Ovary (tissue), 10 donors: ENCODE measurements at places on chromosomes 6 and 20. TPM values are rescaled to one million over a fixed set of nuclear protein-coding genes. Genes with fewer than 3 reads are reported as not detected.

The TRIM31 gene
- total RNA-seq, result not detected

The LTA gene
- total RNA-seq, result not detected

The FRK gene
- total RNA-seq, result 0.72 TPM

The KIF25 gene
- not detected for total RNA-seq

The ZNF133 gene
- 13.4 TPM for total RNA-seq

The PGM3 gene
- total RNA-seq, result 48.5 TPM

The CFAP206 gene
- 9.5 TPM for total RNA-seq

The CLDN20 gene
- total RNA-seq, result not detected

The UBD gene
- 0.46 TPM for total RNA-seq

- H3K4me1 ChIP-seq, result peaks cover 2% of the 10 kb centered on the region
- H3K27me3 ChIP-seq, result no peaks in the 10 kb centered on the region
These were observed 129.4 kb downstream of the CDH26 start for GRCh38 chr20:60087563-60088105.

GRCh38 chr20:56628873-56629463 is at the start of gene TFAP2C:
TSS of gene TFAP2C (plus strand) at chr20:56629306. CDS start at chr20:56629545, 239 bp downstream.
- DNase-seq, result peak; percentile 23
- no peaks in the 10 kb centered on the region for H3K27me3 ChIP-seq
- H3K4me1 ChIP-seq, result peaks cover 7% of the 10 kb centered on the region
- no peaks in the 10 kb centered on the region for H3K36me3 ChIP-seq

- no peak overlapping the region for H3K27ac ChIP-seq
- H3K4me3 ChIP-seq, result no peak overlapping the region
- no peaks in the 10 kb centered on the region for H3K27me3 ChIP-seq
- H3K36me3 ChIP-seq, result no peaks in the 10 kb centered on the region
These were observed 7.2 kb downstream of the FUCA2 start for GRCh38 chr6:143504369-143504768.

- H3K4me3 ChIP-seq, result no peak overlapping the region
- DNase-seq, result no peak
- peaks cover 5% of the 10 kb centered on the region for H3K4me1 ChIP-seq
- H3K27ac ChIP-seq, result no peak overlapping the region
These were observed 118.0 kb upstream of the ARID1B start for GRCh38 chr6:156658966-156659821.

GRCh38 chr6:87848616-87849015 is 146.6 kb upstream of the AKIRIN2 start:
- H3K36me3 ChIP-seq, result no peaks in the 10 kb centered on the region
- no peaks in the 10 kb centered on the region for H3K4me1 ChIP-seq
- DNase-seq, result no peak
- no peak overlapping the region for H3K4me3 ChIP-seq

- no peak overlapping the region for H3K4me3 ChIP-seq
- no peak overlapping the region for H3K27ac ChIP-seq
- H3K27me3 ChIP-seq, result no peaks in the 10 kb centered on the region
- DNase-seq, result no peak
These were observed 53.5 kb downstream of the KCNQ5 start for GRCh38 chr6:72675396-72675795.

DNA sequence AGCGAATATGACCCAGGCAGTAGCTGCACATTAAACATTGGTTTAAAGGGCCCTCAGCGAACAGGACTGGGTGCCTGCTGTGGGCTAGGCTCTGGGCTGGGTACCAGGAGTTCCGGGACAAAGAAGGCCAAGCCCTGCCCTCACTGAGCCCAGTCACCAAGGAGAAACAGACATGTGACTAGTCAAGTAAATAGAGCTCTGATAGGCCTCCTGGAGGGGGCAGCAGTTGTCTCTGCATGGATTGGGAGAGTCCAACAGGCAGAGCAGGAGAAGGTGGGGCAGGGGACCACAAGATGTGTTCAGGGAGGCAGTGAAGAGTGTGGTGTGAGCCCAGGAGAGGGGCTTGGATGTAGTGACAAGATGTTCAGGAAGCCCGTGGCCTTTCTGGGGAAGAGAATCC is 3.1 kb downstream of the HM13 start:
- no peak for DNase-seq
- H3K36me3 ChIP-seq, result no peaks in the 10 kb centered on the region
- no peak overlapping the region for H3K4me3 ChIP-seq
- H3K27ac ChIP-seq, result no peak overlapping the region
- peaks cover 10% of the 10 kb centered on the region for H3K4me1 ChIP-seq

DNA sequence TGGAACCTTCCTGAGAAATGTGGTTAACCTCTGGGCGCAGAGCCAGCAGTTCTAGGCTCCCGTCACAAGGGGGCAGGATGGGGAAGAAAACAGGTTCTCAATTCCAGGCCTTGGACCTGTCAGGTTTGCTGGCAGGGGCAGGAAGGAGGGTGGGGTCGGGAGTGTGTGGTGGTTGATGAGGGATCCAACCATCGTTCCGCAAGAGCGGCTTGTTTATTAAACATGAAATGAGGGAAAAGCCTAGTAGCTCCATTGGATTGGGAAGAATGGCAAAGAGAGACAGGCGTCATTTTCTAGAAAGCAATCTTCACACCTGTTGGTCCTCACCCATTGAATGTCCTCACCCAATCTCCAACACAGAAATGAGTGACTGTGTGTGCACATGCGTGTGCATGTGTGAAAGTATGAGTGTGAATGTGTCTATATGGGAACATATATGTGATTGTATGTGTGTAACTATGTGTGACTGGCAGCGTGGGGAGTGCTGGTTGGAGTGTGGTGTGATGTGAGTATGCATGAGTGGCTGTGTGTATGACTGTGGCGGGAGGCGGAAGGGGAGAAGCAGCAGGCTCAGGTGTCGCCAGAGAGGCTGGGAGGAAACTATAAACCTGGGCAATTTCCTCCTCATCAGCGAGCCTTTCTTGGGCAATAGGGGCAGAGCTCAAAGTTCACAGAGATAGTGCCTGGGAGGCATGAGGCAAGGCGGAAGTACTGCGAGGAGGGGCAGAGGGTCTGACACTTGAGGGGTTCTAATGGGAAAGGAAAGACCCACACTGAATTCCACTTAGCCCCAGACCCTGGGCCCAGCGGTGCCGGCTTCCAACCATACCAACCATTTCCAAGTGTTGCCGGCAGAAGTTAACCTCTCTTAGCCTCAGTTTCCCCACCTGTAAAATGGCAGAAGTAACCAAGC is 29.6 kb downstream of the SRSF3 start:
- H3K4me1 ChIP-seq, result peaks cover 20% of the 10 kb centered on the region
- H3K4me3 ChIP-seq, result no peak overlapping the region
- DNase-seq, result peak; percentile 91
- H3K27ac ChIP-seq, result peak overlapping the region; percentile 80
- H3K27me3 ChIP-seq, result no peaks in the 10 kb centered on the region

DNA sequence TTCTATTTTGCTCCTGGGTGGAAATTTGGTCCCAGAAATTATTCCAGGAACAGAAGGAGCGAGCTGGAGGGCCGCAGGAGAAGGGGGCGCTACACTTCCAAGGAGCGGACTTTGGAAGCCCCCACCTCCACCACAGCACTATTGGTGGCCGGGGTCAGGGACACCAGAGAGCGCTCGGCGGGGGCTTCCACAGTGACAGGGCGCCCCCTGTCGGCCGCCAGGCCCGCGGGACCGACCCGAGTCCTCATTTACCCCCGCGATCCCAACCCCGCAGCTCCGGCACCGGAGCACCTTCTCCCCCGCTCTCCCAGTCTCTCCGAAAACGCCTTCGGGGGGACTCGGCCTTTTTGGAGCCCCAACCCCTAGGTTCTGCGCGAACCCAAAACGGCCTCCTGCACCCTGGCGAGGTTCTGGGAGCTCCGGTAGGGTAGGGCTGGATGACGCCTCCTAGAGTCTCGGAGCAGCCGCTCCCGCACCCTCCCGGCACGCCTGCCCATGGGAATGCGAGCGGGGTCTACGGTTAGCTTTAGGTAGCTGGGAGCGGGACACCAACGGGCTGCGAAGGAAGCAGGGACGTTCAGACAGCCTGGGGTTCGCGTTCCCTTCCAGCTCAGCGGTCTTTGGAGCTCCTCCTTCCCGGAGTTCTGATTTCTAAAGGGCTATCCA is 2.4 kb upstream of the FOXA2 start:
- H3K36me3 ChIP-seq, result no peaks in the 10 kb centered on the region
- no peak for DNase-seq
- H3K4me1 ChIP-seq, result no peaks in the 10 kb centered on the region
- no peak overlapping the region for H3K27ac ChIP-seq
- no peak overlapping the region for H3K4me3 ChIP-seq

- no peak overlapping the region for H3K4me3 ChIP-seq
- no peak for DNase-seq
- peaks cover 8% of the 10 kb centered on the region for H3K4me1 ChIP-seq
These were observed 99.7 kb downstream of the ZMYND8 start for GRCh38 chr20:47256668-47257236.

DNA sequence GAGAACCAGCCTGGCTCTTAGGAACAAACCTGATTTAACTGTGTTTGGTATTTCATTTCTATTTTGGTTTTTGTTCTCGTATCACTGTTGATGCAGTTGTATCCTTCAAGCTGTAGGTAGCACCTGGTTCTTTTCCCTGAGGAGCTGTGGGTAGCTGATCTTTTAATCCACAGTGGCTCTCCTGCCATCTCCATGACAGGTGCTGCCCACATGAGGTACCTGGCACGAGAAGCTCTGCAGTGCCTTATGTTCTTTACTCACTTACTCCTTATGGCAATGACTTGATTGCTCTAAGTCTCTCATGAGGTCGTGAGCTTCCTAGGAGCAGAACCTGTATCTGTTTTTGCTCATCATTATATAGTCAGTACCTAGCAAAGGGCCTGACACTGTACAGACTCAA is 74.3 kb upstream of the EMILIN3 start:
- H3K4me1 ChIP-seq, result no peaks in the 10 kb centered on the region
- no peak overlapping the region for H3K27ac ChIP-seq
- H3K4me3 ChIP-seq, result no peak overlapping the region
- no peaks in the 10 kb centered on the region for H3K27me3 ChIP-seq
- no peaks in the 10 kb centered on the region for H3K36me3 ChIP-seq

GRCh38 chr20:39264506-39265172 is 302.5 kb downstream of the DHX35 start:
- no peaks in the 10 kb centered on the region for H3K36me3 ChIP-seq
- no peak overlapping the region for H3K4me3 ChIP-seq
- H3K4me1 ChIP-seq, result no peaks in the 10 kb centered on the region
- peak; percentile 49 for DNase-seq

DNA sequence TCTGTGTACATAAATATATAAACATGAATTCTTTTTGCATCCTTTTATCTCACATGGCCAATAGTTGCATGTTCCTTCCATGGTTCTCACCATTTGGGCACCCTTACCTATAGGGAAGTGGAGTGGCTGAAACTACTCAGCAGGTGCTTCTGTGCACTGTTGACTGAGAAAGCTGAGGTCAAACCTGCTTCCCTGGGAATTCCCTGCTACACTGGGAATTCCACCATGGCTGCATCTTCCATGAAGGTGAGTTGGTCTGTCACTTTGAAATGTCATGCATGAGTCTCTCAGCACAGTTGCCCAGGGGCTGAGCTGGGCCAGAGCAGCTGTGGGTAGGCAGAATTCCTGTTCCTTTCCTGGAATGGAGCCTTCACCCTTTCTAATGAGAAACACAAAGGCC is 193.8 kb upstream of the PRSS16 start:
- H3K4me1 ChIP-seq, result no peaks in the 10 kb centered on the region
- no peak overlapping the region for H3K4me3 ChIP-seq
- H3K27me3 ChIP-seq, result no peaks in the 10 kb centered on the region

DNA sequence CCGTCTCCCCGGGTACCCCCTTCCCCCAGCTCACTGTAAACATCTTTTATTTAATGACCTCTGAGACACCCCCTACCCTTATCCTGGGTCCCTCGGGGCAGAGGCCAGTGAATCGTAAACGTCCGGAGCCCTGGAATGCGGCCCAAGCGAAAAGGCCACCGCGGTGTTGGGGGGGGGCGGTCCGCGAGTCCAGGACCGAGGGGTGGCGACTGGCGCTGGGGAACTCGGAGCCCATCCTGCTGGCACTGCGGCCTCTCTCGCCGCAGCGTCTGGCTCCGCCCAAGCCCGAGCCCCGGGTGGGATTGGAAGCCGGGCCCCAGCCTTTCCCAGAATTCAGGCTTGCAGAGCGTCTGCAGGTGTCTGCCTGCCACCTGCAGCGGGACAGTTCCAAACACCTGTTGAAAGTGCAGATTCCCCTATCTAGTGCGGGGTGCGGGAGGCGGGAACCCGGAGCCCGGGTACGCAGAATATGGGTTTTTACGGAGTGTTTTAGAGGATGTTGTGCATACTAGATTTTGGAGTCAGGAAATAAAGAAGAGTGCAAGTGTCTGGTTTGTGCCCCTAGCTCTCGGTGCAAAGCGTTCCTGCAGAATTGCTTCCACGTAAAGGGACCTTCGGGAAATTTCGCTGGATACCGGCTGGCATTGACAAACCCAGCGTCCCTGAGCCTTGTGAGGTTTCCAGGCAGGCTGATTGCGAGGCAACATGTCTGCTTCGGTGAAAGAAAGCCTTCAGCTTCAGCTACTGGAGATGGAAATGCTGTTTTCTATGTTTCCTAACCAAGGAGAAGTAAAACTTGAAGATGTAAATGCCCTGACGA is 800 bp downstream of the RWDD2A start:
- H3K4me3 ChIP-seq, result peak overlapping the region; percentile 97
- H3K36me3 ChIP-seq, result no peaks in the 10 kb centered on the region
- DNase-seq, result peak; percentile 66
- H3K27ac ChIP-seq, result peak overlapping the region; percentile 64

- H3K27me3 ChIP-seq, result no peaks in the 10 kb centered on the region
- H3K27ac ChIP-seq, result no peak overlapping the region
- no peaks in the 10 kb centered on the region for H3K36me3 ChIP-seq
- H3K4me3 ChIP-seq, result no peak overlapping the region
These were observed 184.9 kb upstream of the CST7 start for GRCh38 chr20:24764027-24764793.

DNA sequence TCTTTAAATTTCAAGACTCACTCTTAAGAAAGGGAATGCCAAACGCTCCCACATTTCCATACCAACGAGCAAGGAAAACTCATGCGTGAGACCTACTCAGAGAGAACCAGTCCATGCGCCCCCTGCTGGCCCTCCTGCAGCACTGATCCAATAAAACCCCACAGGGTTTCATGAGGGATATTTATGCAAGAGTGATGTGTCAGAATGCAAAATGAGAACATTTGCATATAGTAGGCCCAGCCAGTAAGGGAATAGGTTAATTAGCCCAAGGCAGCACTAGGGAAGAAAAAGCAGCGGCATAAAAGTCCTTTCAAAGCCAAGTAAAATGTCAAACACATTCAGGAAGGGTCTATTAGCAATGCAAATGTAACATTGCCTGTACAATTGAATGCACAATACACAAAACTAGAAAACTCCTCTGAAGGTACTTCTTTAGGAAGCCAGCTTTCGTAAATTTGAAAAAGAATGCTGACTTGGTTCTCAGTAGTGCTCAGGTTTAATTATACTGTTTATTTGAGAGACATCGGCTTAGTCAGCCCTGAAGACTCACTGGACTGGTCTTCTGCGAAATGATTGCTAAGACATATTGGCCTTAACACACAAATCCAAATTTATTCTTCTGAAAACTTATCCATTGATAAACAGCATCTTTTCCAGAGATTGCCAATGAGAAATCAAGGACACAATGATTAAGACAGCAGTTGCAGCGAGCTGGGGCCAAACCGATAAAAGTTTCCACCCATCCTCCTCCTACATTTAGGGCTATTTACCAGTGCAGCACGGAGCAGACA is 93.2 kb downstream of the GMPR start:
- H3K4me3 ChIP-seq, result no peak overlapping the region
- peaks cover 3% of the 10 kb centered on the region for H3K4me1 ChIP-seq
- DNase-seq, result peak; percentile 74
- H3K27me3 ChIP-seq, result no peaks in the 10 kb centered on the region
- H3K27ac ChIP-seq, result no peak overlapping the region
- no peaks in the 10 kb centered on the region for H3K36me3 ChIP-seq
